ENCODE measurements at places on chromosomes 3 and 15. TPM values are rescaled to one million over a fixed set of nuclear protein-coding genes. Genes with fewer than 3 reads are reported as not detected.

The FOXB1 gene
- total RNA-seq: not detected

The CCR8 gene
- total RNA-seq: not detected

The RCN2 gene
- 22.2 TPM for total RNA-seq

The CNTN6 gene
- not detected for total RNA-seq
